Osteoblast (primary cell): ENCODE measurements at places on chromosomes 1 and 21.

DNA sequence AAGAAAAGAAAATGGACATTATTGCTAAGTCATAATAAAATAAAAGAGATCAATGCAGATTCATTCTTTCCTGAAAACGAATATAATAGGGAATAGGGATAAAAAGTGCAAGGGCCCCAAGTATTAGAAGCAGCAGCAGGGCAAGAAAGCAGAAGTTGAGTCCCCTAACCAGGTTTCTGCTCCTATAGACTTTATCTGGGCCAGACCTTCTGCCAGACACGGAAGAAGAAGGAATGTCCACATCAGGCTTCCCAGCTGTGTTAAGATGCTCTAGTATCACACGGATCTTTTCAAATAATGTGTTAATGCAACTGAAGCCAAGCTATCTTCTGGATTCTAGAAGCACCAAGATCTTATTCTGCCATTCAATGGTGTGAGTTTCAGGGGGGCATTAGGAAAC is 26.9 kb downstream of the CD244 start:
- no peak for DNase-seq

DNA sequence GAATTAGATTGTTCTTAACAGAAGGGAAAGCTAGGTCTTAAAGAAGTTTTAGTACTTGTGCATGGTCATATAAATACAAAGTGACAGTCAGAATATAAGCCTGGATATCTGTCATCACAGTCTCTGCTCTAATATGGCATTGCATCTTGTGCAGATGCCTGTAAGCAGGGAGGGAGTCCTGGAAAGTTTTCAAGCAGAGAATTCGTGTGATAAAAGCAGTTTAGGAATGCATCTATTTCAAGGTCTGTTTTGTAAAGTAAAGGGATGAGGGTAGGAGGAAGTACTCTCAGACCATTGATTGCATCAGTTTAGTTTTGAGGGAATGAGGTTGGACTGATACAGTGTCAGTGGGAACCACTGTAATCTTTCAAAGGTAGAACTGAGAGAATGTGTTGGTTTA is 30.6 kb downstream of the IARS2 start:
- no peak for DNase-seq

GRCh38 chr21:43302062-43302700 is 124.8 kb downstream of the SIK1 start:
- DNase-seq = no peak

- peak; percentile 98 for DNase-seq
These were observed at the start of gene PTPN14 for GRCh38 chr1:214551436-214552173. TSS of gene PTPN14 (minus strand) at chr1:214551602. CDS start at chr1:214464803, 86,799 bp downstream.

DNA sequence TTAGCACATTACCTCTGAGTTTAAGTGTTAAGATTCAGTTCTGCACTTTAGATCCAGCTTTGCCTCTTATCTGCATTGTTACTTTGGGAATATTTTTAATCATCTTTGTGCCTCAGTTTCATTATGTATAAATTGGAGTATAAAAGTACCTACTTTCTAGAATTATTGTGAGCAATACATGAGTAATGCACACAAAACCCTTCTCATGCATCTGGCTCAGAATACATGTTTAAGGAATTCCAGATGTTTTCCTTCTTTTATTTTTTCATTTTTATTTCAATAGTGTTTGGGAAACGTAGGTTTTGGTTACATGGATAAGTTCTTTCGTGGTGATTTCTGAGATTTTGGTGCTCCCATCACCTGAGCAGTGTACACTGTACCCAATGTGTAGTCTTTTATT is 14.2 kb downstream of the C8A start:
- no peak for DNase-seq

DNA sequence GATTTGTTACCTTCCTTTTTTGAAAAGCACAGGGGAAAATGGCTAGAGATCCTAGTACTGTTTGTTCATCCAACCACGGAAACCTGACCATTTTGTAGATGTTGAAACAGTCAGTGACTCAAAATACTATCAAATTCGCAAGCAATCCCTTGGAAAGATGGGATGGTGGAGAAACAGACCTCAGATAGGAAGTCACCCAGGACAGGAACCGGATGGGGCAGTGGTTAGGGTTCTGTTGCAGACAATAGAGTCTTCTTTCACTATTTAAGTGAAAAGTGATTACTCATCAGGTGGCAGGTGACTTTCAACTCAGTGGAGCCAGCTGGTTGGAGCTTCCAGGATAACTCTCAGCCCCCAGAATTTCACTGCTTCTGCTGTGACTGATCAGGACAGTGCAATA is 17.0 kb downstream of the LHX4 start:
- peak; percentile 63 for DNase-seq
